ENCODE measurements at places on chromosomes 5 and 9. TPM values are rescaled to one million over a fixed set of nuclear protein-coding genes. Genes with fewer than 3 reads are reported as not detected.

DNA sequence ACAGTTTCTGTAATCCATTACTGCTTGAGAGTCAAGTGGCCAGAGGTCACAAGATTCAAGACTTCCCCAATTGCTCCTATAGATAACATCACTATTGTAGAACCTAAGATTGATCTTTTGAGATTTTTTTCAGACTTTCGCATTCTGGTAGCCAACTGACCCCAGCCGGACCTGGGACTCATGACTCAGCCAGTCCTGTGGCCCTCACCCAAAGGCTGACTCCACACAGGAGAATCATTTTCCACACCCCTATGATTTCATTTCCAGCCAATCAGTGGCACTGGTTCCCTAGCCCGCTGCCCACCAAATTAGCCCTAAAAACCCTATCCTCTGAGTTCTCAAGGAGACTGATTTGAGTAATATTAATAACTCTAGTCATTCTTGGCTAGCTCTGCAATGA lies 36.2 kb downstream of the TARS1 start:
- H3K36me3 ChIP-seq, result peaks cover 16% of the 10 kb centered on the region
- H3K4me1 ChIP-seq, result no peaks in the 10 kb centered on the region
- H3K27ac ChIP-seq, result no peak overlapping the region
- no peak for DNase-seq

Gene TLE1
- total RNA-seq, result 3.4 TPM

Gene RASGEF1C
- 1.5 TPM for total RNA-seq

Gene FBP2
- not detected for total RNA-seq

- peaks cover 17% of the 10 kb centered on the region for H3K4me1 ChIP-seq
- H3K36me3 ChIP-seq, result no peaks in the 10 kb centered on the region
- no peak overlapping the region for H3K4me3 ChIP-seq
- H3K27ac ChIP-seq, result no peak overlapping the region
- H3K27me3 ChIP-seq, result peaks cover 7% of the 10 kb centered on the region
Measured at GRCh38 chr9:95000821-95001220, 274.3 kb downstream of the AOPEP start.

DNA sequence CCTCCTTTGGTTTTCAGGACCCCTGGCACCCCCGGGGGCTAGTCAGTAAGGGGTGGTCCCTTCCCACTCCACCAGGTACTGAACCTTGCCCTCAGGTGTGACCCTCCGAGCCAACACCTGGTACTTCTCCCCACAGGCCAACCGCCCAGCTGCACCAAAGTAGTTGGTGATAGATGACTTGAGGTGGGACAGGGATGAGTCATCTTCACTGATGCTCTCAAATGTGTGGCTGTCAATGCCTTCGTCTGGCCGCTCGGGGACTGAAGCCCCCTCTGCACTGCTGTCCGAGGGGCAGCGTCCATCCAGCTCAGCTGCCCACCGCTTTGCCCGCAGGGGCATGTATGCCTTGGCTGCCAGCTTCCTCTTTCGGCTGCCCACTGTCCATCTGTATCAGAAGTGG lies 15.2 kb upstream of the PSMD5 start:
- H3K36me3 ChIP-seq, result peaks cover 2% of the 10 kb centered on the region
- H3K4me1 ChIP-seq, result no peaks in the 10 kb centered on the region
- H3K27me3 ChIP-seq, result no peaks in the 10 kb centered on the region
- H3K4me3 ChIP-seq, result no peak overlapping the region
- H3K27ac ChIP-seq, result no peak overlapping the region
- no peak for DNase-seq

GRCh38 chr9:95107976-95108375 lies 209.5 kb downstream of the FANCC start:
- no peak for DNase-seq
- no peak overlapping the region for H3K27ac ChIP-seq
- H3K27me3 ChIP-seq, result no peaks in the 10 kb centered on the region
- no peaks in the 10 kb centered on the region for H3K4me1 ChIP-seq
- no peak overlapping the region for H3K4me3 ChIP-seq
- H3K36me3 ChIP-seq, result peaks cover 8% of the 10 kb centered on the region

DNA sequence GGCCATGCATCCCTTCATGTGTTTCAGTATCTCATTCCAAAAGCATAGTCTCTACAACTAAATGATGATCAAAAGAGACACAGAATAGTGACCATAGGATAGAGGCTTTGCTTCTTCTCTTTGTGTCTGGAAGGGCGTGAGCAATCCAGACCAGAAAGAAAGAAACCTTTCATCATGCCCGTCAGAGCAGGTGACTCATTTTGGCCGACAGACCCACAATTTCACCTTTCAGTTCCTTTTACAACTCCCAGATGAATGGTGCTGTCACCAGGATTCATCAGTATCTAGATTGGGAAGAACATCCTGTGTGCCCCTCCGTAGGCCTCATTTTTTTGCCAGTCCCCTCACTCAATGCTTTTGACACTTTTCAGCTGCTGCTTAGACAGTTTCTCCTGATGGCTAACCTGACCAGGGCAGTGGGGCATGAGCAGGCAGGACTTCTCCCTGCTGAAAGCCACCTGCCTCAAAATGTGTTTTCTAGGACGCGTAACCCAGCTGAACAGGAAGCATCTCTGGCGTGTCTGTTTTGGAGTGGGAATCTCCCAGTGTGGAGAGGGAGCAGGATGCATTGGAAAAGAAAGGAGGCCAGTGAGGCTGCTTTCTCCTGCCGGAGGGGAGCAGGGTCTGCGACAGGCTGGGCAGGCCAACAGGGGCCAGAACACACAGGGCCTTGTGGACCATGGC lies 21.2 kb downstream of the ABLIM3 start:
- DNase-seq, result no peak
- H3K27me3 ChIP-seq, result no peaks in the 10 kb centered on the region
- no peak overlapping the region for H3K27ac ChIP-seq

Gene AGXT2
- not detected for total RNA-seq

Gene BARHL1
- total RNA-seq, result not detected

Gene TRIO
- total RNA-seq, result 104 TPM

DNA sequence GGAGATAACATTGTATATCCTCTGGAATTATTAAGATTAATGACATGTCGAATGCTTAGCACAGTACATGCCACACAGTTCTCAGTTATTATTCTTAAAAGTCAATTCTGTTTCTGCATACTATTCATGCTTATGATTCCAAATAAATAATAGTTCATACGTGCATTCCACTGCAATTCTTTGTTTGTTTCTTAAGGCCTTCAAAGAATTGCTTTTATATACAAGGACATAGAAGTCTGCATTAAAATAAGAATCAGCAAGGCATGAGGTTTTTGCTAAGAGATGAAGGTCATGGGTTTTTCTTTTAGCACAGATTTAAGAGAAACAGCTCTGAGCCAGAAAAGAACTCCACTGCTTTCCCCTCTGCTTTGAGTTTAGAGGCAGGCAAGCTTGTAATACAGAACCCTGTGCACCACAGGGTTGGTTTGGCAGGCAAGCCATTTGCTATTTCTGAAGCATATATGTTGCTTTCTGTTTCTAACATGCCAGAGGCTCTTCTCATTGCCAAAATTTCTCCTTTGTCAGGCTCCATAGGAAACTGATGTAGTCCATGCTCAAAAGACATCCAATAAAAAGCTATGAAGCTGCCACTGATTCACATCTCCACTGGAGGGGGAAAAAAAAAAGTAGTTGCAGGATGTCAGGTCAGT lies 420.6 kb upstream of the TYRP1 start:
- peaks cover 12% of the 10 kb centered on the region for H3K4me1 ChIP-seq
- no peak overlapping the region for H3K27ac ChIP-seq
- peak; percentile 9 for DNase-seq
- H3K36me3 ChIP-seq, result no peaks in the 10 kb centered on the region
- no peak overlapping the region for H3K4me3 ChIP-seq

DNA sequence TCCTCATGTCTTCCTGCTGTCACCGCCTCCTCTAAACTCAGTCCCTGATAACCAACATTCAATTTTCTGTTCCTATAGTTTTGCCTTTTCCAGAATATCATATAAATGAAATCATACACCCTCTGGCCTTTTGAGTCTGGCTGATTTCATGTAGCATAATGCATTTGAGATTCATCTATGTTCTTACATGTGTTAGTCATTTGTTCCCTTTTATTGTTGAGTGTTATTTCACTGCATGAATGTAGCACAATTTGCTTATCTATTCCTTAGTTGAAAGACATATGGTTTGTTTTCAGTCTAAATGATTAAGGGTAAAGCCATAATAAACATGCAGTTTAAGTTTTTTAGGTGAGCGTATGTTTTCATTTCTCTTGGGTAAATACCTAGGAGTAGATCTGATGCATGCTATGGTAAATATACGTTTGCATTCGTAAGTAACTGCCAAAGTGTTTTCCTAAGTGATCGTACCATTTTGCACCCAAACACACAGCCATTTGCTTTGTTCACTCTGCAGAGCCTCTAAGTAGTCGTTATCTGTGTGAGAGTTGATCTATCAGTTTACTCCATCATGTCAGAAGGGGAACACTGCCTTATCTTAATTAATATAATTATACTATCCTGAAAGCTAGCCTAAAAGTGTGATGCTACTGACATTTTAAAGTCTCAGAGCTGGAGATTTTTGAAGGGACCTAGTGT lies 460.8 kb downstream of the DMAC1 start:
- no peaks in the 10 kb centered on the region for H3K27me3 ChIP-seq
- no peak for DNase-seq
- no peak overlapping the region for H3K4me3 ChIP-seq
- no peak overlapping the region for H3K27ac ChIP-seq
- H3K36me3 ChIP-seq, result no peaks in the 10 kb centered on the region
- peaks cover 5% of the 10 kb centered on the region for H3K4me1 ChIP-seq

- H3K27ac ChIP-seq, result no peak overlapping the region
- no peaks in the 10 kb centered on the region for H3K27me3 ChIP-seq
- H3K36me3 ChIP-seq, result no peaks in the 10 kb centered on the region
- peak; percentile 90 for DNase-seq
Measured at GRCh38 chr9:109440797-109441287, 57.3 kb downstream of the PTPN3 start.

DNA sequence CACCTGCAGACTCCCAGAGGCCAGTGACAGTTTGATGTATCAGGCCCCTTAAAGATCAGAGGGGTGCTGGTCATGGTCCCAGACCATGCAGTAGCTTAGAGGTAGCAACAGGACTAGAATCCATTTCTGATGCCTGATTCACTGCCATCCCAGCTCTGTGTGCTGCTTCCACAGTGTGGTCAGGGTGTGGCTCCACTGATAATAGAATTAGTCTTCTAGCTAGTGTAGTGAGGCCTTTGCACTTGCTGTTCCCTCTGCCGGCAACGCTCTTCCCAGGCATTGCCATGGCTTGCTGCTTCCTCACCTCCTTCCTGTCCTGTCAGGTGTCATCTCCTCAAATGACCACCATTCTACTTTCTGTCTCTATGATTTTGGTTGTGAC lies 15.8 kb downstream of the PPARGC1B start:
- H3K27ac ChIP-seq, result no peak overlapping the region
- H3K4me3 ChIP-seq, result no peak overlapping the region
- no peaks in the 10 kb centered on the region for H3K36me3 ChIP-seq
- no peak for DNase-seq
- no peaks in the 10 kb centered on the region for H3K4me1 ChIP-seq

DNA sequence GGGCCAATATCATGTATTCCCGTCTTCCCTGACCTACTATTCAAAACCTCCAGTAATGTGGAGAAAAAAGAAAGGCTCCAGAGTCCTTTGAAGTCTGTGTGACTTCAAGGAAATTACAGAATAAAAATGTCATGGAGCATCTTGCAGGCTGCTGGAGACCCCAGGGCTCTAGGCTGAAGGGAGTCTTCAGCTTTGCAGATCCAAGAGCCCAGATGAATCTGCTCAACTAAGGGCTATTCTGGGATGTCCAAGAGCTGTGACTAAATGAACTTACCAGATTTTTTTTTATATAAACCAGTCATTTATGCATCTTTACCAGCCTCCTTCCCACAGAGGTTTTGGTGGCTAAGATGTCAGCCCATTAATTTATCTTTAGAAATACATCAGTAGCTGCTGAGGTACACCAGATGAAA lies 167.3 kb downstream of the MUSK start:
- no peaks in the 10 kb centered on the region for H3K27me3 ChIP-seq
- no peak overlapping the region for H3K4me3 ChIP-seq
- no peaks in the 10 kb centered on the region for H3K36me3 ChIP-seq
- H3K27ac ChIP-seq, result no peak overlapping the region
- DNase-seq, result no peak

DNA sequence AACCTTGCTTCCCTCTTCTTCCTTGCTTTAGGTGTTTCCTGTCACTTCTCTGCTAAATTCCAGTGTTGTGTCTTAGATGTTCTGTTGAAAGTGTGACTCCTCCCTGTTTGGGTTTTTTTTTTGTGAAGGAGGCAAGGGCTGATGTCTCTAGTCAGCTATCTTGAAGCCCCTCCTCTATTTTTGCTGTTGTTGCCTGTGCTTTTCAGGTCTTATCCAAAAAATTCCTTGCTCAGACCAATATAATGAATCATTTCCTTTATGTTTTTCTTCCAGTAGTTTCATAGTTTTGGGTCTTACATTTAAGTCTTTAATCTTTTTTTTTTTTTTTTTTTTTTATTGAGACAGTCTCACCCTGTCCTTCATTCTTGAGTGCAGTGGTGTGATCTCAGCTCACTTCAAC lies 22.3 kb downstream of the RIC1 start:
- H3K27me3 ChIP-seq, result no peaks in the 10 kb centered on the region
- H3K4me3 ChIP-seq, result no peak overlapping the region
- H3K36me3 ChIP-seq, result no peaks in the 10 kb centered on the region
- no peak overlapping the region for H3K27ac ChIP-seq

DNA sequence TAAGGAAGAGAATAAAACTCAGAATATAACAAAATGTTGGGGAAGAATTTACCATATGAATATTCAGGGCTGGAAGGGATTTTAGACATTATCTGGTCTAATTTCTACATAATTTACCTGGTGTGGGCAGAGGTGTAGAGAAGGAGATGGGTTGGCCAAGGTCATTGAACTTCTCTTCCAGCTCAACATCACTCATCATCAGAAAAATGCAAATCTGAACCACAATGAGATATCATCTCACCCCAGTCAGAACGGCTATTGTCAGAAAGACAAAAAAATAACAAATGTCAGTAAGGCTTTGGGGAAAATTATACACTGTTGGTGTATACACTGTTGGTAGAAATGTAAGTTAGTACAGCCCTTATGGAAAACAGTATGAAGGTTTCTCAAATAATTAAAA lies 121.7 kb downstream of the PTTG1 start:
- DNase-seq, result no peak
- H3K36me3 ChIP-seq, result no peaks in the 10 kb centered on the region
- no peak overlapping the region for H3K4me3 ChIP-seq

Gene PDZD2
- 1.9 TPM for total RNA-seq

Gene OBP2B
- total RNA-seq, result not detected

GRCh38 chr9:110389148-110389750 lies 51.6 kb upstream of the TXNDC8 start:
- H3K36me3 ChIP-seq, result no peaks in the 10 kb centered on the region
- no peak overlapping the region for H3K27ac ChIP-seq
- no peak for DNase-seq
- no peaks in the 10 kb centered on the region for H3K27me3 ChIP-seq

All from cardiac muscle cell (in vitro differentiated cells and primary cell).